Activated CD8-positive, alpha-beta memory T cell treated with anti-CD3 and anti-CD28 coated beads for 1 hour (primary cell): ENCODE measurements at places on chromosomes 11 and 22.
A peak's percentile ranks its signal among the peaks of the same experiment; 100 is the strongest.

DNA sequence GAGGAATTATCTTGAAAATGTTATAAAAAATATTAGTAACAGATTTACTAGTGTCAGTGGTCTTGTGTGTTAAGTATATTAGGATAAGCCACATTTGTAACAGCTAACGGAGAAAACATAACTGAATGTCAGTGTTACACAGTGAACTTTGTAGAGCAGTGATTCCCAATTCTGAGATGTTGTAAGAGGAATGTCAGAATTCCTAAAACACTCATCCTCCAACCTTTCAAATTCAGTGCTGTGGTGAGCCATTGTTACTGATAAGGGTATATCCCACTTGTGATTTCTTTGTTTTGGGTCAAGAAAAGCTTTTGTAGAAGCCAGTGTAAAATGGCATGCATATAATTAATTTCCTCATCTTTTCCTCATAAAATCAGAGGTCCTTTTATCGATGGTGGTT, 61.9 kb downstream of the ARHGEF12 start:
- DNase-seq: no peak

GRCh38 chr11:61146416-61146815, 14.8 kb downstream of the VPS37C start:
- no peak for DNase-seq

DNA sequence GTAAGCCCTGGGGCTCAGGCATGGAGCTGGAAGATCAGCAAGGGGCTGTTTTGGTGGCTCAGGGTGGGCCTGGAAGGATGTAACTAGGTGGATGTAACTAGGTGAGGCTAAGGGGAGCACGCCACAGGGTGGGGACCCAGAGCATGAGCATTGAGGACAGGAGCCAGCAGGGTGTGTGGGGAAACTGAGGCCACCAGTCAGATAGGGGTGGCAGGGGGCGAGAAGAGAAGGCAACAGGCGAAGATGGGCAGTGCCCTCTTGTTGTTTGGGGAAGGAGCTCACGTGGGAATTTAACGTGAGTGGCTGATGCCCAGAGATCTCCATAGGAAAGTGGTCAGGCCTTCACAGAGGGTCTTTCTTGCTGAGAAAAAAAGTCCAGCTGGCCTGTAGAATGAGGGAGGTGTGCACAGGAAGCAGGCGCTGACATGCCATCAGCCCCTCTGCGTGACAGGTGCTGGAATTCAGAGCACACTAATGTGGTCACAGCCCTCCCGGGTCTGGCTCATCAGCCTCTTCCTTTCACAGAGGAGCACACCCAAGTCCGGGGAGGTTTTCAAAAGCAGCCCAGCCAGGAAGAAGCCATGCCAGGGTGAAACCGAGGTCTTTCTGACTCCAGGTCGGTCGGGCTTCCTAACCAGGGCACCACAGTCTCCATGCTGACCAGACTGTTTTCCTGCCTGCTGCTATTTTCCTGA, 54.6 kb upstream of the PAX6 start:
- DNase-seq: no peak

DNA sequence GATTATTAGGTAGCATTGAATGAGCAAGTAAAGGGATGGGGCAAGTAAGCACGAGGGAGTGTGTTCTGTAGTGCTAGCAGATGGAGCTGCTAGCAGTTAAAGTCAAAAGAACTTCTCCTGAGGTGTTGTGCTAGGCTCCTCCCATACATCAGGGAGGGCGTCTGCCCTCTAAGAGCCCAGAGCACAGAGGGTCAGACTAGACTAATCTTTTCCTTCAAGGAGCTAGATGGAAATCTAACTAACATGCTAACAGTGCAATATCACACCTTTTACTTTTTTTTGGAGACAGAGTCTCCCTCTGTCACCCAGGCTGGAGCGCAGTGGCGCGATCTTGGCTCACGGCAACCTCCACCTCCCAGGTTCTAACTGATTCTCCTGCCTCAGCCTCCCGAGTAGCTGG, 3.2 kb upstream of the PLA2G6 start:
- DNase-seq: no peak

DNA sequence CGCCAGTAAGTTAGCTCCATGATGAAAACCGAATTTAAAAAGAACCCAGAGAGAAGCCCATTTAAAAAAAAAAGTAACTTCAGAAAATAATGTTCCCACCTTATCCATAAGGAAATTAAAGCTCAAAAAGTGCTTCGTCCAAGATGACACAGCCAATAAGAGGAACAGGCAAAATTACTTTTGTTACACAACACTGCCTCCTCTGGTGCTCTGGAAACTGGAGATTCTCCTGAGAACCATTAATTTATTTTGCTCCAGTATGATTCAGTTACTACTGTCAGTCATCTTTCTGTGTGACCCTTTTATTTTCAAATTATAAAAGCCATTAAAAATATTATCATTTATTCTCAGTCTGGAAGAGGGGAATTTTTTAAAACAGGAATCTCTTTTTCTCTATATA, 2.0 kb downstream of the IFT27 start:
- DNase-seq: no peak

- DNase-seq: no peak
Observed at GRCh38 chr11:111566324-111566723, 25.8 kb downstream of the LAYN start.

DNA sequence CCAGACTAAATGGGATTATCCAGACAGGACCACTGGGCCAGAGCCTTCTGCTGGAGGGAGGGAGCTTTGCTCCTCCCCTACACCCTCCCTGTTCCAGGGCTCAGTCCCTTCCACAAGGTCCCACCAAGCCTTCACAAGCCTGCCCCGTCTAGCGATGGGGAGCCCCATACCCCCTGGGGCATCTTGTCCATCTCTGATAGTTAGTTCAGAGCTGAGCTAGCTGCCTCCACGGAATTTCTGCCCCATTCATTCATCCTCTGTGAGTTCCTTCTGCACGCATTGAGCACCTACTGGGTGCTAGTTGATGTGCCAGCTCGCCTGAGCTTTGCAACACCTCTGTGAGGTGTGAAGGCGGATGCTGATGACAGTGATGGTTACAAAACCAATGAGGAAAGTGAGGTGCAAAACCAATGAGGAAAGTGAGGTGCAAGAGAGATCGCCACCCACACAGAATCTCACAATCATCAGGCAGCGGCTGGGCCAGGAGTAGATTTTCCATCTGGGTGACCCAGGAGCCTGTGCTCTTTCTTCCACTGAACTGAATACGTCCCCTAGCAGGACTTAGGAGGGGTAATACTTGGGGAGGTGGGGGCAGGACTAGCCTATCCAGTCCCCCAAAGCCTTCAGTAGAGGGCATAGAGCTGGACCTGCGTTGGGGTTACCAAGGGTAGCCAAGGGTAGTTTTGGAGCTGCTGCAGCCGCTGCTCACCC, 21.5 kb upstream of the CBX7 start:
- DNase-seq: no peak

DNA sequence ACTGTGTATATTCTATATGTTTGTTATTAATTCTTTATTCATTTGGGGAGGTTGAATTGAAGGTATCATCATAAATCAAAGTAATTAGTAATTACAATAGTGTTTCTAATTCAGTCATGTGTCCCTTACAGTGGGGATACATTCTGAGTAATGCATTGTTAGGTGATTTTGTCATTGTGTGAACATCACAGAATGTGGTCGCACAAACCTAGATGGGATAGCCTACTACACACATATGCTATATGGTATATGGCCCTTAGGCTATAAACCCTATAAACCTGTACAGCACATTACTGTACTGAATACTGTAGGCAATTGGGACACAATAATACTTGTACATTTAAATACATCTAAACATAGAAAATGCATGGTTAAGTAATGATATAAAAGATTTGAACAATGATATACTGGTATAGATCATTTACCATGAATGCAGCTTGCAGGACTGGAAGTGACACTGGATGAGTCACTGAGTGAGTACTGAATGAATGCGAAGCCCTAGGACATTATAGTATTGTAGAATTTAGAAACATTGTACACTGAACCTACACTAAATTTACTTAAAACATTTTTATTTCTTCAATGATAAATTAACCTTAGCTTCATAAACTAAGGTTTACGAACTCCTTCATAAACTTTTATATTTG, 936.2 kb upstream of the CHORDC1 start:
- no peak for DNase-seq

GRCh38 chr11:118610773-118611432, 3.5 kb downstream of the PHLDB1 start:
- peak; percentile 64 for DNase-seq

GRCh38 chr22:28710107-28710506, 30.5 kb upstream of the TTC28 start:
- DNase-seq: no peak

- DNase-seq: no peak
Observed at GRCh38 chr11:2929950-2930703, 907 bp upstream of the PHLDA2 start.

GRCh38 chr22:41862530-41863266, 29.8 kb downstream of the SREBF2 start:
- no peak for DNase-seq

GRCh38 chr22:30244066-30244465, 2.5 kb downstream of the LIF start:
- DNase-seq: no peak

- DNase-seq: no peak
Observed at GRCh38 chr11:64858467-64859263, 14.2 kb upstream of the CDC42BPG start.

DNA sequence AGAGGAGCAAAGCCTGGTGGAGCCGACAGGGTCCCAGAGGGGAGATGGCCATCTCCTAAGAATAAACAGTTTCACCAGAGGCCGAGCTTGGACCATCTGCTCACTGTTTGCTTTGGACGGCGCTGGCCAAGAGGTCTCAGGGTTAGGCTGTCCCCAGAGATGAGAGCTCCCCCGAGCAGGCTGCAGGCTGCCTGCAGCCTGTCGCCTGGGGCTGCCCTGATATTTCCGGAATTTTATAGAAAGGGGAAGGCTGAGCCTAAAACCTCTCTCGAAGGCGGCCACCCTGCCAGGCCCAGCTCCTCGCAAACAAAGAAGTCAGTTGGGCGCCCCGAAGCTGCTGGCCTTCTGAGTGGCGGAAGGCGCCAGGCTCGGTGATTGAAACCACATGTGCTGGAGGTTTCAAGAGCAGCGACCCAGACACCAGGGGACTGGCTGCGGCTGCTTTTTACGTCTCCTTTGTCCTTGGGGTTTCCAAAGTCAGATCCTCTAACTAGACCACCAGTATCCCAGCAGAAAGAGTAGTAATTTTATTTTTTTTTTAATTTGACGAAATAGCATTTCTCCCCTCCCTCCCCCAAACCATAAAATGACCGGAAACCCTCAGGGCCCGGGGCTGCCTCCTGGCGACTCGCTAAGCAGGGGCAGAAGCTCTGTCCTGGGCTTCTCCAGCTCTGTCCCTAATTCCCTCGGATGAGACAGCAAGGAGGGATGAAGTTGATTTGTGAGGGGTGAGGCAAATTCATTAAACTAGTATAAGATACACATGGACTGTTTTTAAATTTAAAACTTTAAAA, 57.4 kb downstream of the CLMP start:
- DNase-seq: no peak

DNA sequence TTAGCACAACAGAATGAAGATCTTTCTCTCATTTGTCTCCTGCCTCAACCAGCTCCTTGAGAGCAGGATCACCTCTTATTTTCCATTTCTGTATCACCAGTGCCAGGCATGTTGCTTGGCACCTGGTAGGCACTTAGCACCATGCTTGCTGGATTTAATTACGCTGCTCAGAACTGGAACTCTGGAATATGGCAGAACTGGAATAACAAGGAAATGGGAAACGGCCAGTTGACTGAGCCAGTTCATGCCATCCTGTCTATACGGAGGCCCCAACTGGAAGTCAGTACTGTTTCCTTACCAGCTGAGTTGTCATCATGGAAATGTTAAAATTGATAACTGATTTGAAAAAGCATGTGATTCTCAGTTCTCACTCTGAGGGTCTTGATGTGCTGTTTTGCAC, 69.5 kb upstream of the YWHAH start:
- DNase-seq: no peak

DNA sequence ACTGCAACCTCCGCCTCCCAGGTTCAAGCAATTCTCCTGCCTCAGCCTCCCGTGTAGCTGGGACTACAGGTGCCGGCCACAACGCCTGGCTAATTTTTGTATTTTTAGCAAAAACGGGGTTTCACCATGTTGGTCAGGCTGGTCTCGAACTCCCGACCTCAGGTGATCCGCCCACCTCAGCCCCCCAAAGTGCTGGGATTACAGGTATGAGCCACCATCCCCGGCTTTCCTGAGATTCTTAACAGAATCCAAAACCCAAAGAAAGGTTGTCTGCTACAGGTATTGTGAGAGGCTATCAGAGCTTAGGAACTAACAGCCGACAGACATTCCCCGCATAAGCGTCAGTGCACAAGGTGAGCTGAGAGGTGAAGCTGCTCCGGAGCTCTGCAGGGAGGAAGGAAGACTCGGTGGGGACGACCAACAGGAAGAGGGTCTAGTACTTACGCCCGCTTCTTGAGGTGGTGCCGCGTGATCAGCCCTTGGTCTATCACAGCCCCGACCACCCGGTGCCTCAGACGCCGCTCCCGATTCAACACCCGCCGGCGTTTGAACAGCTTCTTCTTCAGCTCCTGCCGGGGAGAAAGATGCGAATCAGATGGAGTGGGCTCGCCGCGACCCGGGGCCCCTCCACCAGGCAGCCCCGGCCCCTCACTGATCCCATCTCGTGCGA, 470 bp downstream of the C11orf98 start:
- no peak for DNase-seq

DNA sequence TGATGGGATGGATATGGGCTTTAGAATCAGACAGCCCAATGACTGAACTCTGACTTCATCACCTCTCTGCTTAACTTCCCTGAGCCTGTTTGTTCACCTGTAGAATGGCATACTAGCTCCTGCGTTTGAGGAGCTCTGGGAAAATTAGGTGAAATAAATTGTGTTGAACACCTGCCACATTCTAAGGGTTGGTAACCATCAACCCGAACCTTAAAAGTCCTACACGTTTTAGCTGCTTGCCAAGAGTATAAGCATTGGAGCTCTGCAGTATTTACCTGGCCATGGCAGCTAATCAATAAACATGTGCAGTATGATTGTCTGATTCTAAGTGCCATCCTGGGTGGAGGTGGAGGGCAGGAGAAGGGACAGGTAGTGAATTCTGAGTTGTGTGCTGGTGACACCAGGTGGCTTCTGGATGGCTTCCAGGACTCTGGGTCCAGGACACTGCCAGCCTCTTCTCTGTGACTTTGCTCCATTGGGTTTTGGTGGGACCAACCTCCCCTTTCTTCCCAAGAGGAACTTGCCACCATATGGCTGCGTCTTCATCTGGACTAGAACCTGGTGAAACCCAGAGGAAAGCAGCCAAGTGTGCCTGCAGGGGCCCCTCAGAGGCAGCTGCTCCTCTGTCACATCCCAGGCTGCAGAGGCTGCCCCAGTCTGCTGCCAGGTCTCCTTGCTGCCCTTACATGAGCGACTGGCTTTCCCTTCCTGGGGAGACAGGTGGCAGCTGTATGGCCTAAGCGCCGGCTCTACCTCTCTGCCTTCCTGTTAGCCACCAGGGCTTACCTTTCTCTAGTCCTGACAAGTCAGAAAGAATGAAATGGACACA, 85.6 kb downstream of the CACNG2 start:
- no peak for DNase-seq

- no peak for DNase-seq
Observed at GRCh38 chr11:67043572-67044349, 12.9 kb upstream of the RHOD start.

- DNase-seq: no peak
Observed at GRCh38 chr11:19664886-19665548, 47.6 kb upstream of the NAV2 start.
